NCI-H774 (cell line): ENCODE measurements at places on chromosomes 4 and X.

- DNase-seq: peak; percentile 44
These were observed 1.6 kb downstream of the LONRF3 start for GRCh38 chrX:118975831-118976598.

GRCh38 chr4:99827454-99827853 lies 10.8 kb downstream of the DAPP1 start:
- no peak for DNase-seq

DNA sequence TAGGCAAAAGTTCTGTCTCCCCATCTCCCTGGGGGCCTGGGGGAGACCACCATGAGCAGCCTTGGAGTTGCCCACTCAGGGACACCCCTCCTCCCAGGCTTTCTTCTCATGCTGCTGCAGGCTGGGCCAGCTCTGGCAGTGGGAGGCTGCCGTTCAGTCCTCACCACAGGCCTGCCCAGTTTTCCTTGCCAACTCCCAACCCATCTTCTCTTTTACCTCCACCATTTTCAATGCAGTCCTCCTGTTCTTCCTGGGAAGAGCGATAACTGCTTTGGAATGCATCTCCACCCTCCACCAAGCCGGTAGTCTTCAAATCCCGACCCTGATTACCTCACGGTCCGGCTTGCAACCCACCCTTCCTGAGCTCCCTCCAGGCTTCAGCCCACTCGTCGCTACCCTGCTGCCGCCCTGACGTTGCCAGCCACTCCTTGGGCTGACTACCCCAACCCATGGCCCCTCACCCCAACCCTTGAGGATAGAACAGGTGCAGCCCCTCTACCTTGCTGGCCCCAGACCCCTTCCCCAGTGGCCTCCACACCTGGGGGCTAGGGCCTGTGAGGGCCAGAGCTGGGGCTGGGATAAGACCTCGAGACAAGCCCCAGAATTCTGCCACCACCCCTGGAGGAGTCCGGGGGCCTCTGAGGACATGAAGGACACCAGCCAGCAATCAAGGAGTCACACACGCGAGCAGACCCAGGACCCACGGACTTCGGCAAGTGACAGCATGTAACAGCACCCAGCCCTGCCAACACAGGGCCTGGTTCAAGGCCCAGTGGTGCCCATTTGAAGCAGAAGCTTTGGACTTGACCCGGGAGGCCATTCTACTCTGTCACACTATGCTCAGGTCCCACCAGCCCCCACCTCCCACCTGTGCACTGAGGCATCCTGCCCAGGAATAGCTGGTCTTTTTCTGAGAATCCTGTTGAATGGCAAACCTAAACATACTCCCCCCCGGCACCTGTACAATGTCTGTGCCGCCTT lies 9.2 kb downstream of the WDR1 start:
- no peak for DNase-seq

DNA sequence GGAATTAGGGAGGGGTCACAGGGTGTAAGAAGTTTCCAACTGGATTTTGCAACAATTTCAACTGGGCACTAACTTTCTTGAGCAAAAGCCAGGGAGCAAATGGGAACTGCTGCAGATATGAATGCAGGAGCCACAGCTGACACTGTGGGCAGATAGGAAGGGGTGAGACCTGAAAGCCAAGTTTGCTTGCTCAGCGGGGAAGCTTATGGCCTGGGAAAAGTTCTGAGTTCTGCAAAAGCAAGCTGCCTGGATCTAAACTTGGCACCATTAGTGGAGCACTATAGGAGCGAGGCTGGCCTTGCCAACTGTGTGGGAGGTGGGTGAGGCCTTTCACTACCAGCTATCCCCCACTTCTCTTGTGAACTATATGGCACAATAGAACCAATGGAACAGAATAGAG lies 11.1 kb downstream of the CYSLTR1 start:
- DNase-seq: no peak

GRCh38 chr4:65646136-65646535 lies 24.2 kb downstream of the EPHA5 start:
- DNase-seq: no peak

GRCh38 chrX:153539171-153539978 lies 21.9 kb downstream of the ATP2B3 start:
- peak; percentile 18 for DNase-seq

DNA sequence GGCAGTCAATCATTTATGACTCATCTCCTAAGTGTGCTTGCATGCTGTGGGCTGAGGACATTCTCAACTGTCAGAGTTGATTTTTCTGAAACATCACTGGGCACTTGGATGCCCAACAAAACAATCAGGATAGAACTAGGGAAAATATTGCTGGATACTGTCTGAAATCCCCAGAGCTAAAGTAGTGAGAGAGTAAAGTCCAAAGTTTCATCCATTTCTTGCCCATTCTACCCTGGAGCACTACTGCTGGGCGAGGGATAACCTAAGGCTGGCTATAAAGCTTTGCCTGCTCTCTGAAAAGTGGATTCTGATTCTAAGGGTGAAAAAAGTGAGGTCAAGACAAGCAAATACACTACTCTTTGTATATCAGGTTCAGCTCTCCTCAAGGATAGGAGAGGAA lies 279.6 kb upstream of the EDA2R start:
- no peak for DNase-seq

DNA sequence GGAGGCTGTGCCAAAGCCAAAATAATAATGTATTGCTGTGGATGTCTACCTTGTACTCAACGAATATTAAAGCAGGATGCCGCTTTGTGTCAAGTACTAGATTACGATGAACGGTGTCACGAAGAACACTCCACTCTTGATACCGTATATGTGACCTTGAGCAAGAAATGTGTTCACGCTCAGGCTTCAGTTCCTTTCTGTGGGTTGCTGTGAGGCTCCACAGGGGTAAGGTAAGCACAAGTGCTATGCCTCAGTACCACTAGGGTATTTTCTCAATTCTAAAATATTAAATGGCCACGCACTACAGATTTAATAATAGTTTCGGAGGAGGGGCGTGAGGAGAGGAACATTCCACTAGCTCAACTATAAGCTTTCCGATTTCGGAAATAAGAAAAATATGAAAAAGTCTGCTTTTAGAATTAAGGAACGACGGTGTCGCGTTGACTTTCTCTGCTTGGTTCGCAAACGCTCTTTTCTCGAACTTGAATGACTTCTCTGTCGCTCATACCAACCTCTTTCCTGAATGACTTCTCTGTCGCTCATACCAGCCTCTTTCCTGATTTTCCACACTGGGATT lies 607 bp upstream of the SCOC start:
- no peak for DNase-seq

DNA sequence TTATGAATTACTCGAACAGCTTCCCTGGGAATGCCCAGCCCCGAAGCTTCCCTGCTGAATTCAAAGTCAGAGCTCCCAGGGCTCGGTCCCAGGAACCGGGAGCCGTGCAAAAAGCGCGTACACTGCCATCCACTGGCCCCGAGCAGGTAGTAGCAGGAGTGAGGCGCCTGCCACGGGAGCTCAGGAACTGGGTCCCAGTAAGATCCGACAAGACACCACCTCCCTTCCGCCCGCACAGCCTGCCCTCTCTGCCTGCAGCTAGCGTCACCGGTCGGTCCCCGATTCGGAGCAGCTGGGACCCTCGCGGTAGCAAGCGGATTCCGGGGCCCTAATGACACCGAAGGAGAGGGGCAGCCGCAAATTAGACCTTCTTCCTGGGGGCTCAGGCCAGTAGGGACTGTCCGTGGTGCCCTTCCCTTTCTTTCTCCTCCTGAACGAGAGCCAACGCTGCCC lies 1.2 kb downstream of the CORIN start:
- DNase-seq: peak; percentile 83

DNA sequence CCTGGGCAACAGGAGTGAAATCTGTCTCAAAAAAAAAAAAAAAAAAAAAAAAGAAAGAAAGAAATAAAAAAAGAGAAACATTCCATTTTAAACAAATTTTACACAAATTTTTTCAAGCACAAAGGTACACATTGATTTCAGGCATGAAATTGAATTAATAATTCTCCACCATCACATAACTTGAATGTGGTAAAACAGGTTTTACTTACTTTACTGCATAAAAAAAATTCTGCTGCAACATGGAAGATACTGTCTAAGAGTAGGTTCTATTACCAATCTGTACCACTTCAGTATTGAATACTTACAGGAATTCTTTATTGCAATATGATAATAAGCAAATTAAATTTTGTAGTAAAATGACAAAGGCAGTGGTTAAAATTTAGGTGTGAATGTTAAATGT lies 271.6 kb upstream of the ARSJ start:
- no peak for DNase-seq

DNA sequence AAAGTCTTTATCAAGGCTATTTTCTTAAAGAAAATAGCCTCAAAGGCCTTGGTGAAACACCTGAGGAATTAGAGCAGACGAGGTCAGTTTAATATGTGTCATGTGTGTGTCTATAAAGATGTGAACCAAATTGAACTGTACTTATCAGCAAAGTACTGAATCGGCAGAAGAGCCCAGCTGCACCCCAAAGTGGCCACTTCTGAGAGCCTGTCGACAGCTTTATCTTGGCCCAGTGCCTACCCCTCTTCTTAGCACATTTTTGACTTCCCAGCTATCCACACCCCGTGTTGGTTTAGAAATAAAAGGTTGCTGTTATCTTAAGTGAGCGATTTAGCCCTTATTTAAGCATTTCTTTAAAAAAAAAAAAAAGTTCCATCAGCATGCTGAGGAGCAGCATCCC lies 329.7 kb downstream of the FBXW7 start:
- no peak for DNase-seq

DNA sequence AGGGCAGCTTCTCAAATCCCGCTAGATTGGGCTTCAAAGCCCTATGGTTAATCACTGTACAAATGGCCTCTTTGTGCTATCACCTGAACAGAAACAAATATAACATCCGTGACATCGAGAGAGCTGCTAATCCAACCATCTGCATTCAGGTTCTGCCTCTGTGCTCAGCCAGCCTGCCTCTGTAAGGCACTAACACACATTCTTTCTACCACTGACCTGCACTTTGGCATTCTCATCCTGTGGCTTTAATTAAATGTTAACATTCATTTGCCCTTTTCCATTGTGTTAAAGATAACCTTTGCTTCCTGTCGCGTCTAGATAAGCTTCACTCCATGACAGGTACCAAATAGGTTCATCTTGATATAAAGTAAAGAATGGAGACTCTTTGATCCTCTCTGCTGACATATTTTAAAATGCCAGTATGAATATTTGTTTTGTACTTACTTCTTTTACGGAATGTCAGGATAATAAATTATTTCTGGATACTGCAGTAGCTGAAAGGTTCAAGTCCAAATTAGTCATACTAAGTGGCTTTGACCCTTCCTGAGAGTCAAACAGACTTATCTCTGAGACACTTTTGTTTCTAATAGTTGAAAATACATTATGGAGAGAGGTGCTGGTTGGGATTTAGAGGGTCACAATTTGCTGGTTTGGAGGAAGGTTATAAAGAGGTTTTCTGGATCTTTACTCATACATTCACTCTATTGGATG lies 505.7 kb downstream of the PACRGL start:
- DNase-seq: no peak

DNA sequence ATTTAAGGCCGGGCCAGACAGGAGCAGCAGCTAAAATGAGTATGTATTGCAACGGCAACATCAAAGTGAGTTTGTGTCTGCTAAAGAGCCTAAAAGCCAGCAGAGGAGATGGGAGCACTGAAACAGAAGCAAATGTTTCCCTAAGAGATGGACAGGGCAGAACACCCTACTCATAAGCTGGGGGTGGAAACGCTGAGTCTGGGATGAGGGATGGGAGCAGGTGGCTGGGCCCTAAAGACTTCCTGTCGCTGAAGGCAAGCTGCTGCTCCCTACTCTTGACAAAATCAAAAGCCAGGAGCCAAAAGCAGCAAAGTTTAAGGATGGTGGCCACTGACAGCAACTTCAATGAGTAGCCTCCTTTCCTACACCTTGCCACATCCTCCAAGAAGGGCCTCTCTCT lies 40.6 kb upstream of the NAP1L5 start:
- no peak for DNase-seq

DNA sequence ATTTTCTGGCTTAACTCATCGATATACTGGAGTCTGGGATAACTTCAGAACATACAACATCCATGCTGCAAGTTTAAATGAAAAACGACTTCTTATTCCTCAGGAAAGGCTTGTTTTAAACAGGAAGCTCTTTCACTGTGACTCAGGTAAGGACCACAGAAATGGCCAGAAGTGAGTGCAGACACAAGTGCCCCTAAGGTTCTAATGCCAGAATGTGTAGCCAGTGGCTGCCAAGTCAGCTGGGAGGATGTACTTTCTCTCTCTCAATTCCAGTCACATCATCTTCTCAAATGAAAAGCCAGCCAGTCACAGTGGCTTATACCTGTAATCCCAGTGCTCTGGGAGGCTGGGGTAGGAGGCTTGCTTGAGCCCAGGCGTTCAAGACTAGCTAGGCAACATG lies 144.6 kb downstream of the SH3KBP1 start:
- no peak for DNase-seq

DNA sequence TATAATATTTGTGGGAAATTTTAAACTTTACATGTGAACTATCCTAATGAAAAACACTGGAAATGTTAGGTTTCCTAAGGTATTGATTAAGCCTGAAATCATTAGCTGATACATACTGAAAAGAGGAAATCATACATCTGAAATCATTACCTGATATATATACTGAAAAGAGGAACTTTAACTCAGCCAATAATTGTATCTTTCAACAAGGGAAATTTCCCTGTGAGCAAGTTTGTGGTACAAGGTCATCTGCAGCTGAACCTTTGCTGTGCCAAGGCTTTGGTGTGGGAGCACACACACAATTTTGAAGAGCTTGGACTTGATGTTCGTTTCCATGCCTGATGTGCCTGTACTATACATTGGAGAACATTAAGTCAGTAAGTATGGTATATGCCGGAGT lies 131.9 kb upstream of the USP9X start:
- DNase-seq: no peak

DNA sequence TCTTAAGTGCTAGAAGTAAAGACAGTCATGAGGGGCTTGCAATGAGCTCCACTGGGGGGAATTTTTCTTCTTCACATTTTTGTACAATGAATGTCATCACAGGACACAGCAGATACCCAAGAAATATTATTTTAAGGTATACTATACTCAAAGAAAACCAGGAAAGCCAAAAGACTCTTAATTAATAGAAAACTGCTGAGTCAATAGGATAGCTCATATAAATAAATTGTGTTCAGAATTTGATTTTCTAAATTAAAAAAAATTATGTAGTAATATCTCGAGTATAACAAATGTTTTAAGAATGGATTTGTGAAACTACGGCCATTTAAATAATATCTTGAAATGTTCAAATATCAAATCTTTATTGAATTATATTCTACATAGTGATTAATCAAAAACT lies 25.7 kb upstream of the CXCL8 start:
- DNase-seq: no peak
